ENCODE measurements at places on chromosomes 1 and 21.

DNA sequence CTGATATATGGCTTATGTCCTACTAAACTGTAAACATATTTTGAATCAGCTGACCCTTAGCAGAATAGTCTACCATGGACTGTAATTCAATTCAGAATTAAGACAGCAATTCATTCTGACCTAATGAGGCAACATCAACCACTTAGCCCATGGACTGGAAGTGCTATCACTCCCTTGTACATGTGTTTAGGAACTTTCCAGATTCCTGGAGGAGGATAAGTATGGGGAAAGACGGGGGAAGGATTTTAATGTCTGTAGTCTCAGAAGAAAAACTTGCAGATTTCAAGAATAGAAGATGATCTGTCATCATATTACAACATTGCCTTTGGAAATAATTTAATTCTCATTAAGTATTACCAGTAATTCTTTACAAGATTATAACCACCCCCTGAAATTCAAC lies 56.3 kb downstream of the PTGFR start:
- no peak for DNase-seq

GRCh38 chr1:147902253-147902845 lies at the start of gene GJA8:
TSS of gene GJA8 (plus strand) at chr1:147902795. CDS start at chr1:147907956, 5,161 bp downstream.
- no peak for DNase-seq

DNA sequence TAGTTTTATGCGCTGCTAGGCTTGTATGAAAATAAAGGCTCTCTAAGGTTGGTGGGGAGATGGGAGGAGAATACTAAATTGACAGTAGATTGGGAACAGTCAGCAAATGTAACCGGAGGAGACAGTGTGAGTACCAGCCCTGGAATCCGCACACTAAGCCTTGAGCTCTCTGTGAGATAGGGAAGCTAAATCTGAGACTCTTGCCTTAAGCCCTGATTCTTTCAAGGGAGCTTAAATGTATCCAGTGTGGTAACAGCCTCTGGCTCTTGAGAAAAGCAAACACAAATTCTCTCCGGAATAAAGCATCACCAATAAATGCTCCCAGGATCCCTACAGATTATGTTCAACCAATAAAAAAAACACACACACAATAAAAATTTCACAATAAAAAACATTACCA lies 33.0 kb upstream of the PDPN start:
- no peak for DNase-seq

DNA sequence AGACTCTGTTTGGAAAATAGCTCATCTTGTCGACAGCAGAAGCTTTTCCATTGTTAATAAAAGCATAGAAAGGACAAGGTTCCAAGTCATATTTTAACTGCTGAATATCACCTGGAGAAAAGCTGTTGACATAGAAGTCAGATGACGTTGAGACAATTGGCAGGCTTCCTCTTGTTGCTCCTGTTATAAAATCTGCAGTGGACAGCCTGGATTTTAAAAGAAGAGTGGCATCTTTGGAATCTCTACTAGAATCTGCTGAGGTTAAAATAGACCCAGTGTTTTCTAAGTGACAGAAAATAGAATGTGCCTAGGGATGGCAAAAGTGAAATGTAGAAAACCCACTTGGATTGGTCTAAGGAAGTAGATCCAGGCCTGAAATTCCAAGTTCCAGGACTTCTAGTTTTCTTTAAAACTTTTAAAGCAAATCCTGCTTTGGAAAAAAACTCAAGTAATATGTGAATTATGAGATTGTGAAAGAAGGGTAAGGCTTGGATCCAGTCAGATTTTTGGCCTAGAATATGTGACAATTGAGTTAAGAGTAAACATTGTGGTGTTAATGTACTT lies 53.6 kb upstream of the NEXN start:
- no peak for DNase-seq

GRCh38 chr1:3194760-3195479 lies 125.9 kb downstream of the PRDM16 start:
- DNase-seq = no peak

DNA sequence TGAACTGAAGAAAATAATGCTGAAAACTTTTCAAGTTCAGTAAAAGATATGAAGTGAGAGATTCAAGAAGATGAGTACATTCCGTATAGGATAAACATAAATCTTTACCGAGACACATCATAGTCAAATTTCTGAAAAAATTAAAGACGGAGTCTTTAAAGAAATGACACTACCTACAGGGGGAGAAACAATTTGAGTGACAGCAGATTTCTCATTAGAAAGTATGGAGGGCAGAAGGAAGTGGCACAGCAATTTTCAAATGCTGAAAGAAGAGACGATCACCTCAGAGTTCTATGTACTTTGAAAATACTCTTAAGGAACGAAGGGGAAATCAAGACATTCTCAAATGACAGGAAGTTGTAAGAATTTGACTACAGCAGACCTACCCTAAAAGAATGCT lies 271.2 kb downstream of the ZP4 start:
- no peak for DNase-seq

- DNase-seq = no peak
Measured at GRCh38 chr1:12636098-12636950, 7.6 kb upstream of the AADACL4 start.

DNA sequence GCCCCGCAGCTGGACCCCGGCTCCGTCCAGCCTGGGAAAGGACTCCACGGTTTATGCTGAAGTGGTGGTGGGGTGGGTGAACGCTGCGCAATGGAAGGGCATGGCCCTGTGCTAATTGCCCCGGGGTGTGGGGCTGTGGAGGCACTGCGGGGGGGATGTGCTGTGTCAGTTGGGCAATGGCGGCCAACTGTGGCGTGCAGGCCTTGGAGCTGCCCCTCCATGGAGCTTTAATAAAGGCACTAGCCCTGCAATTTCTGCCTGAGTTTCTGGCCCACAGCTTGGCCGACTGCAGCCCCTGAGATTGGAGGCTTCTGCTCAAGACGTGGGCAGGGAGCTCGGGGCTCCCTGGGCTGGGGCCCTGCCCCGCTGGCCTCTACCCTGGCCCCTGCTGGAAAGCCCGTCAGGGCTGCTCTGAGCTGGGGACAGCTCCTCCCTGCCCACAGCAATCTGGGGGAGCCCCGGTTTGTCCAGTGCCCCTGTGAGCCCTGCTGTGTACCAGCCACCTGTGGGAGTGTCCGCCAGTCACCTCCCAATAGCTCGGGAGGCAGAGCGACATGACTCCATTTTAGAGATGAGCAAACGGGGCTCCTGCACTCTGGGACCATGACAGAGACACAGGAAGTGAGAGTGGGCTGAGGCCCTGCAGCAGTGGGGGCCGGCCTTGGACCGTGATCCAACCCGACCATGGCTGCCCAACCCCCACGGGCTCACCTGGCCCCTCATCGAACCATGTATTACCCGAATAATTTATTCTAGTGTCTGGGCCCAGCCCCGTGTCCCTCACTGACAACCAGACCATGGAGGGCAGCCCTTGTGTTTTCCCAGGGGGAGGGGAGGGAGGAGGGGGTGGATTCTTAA lies 8.7 kb upstream of the TNFRSF14 start:
- DNase-seq = peak; percentile 34

DNA sequence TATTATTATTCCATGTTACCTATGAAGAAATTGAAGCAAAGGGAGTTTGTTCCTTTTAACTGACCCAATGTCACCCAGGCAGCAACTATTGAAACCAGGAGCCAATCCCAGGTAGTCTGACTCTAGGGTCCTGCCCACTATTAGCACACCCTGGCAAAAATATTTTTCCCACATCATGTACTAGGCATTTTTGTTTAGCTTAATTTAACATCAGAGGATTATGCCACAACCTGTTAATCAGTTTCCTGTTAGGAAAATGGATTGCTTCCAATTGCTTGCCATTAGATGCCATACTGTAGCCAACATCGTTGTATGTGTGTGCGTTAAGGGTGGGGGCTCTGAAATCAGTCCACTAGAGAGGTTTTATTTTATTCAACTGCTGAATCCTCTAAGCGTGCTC lies 281.1 kb downstream of the DNM3 start:
- DNase-seq = no peak

DNA sequence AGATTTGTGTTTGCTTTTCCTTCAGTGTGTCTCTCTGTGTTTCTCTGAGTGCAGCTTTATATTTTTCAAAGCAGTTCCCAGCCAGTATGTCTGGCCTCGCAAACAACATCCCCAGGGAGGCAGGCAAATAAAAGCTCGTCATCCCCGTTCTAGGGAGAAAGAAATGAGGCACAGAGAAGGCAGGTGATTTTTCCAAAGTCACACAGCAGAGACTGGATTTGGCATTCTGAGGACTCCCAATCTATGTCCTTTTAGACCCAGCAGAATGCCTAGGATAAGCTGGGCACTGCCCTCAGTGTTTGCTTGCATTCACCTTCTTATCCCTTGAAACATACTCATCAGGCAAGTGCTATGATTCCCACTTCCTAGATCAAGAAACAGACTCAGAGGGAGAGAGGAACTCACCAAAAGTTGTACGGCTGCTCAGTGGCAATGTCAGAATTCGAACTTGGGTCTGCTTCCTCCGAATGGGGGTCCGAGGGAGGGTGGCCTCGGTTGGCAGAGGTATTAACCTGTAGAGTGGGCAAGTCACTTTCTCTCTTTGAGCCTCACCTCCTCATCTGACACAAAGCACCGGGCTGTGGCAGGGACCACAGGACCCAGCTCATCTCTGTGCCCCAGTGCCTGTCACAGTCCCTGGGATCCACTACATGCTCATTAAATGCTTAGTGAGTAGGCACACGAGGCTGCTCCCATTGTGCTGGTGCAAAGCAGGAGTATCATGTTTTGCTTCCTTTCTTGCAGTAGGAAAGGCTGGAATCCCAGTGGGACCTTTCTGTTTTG lies 4.2 kb downstream of the RAP1GAP start:
- no peak for DNase-seq

DNA sequence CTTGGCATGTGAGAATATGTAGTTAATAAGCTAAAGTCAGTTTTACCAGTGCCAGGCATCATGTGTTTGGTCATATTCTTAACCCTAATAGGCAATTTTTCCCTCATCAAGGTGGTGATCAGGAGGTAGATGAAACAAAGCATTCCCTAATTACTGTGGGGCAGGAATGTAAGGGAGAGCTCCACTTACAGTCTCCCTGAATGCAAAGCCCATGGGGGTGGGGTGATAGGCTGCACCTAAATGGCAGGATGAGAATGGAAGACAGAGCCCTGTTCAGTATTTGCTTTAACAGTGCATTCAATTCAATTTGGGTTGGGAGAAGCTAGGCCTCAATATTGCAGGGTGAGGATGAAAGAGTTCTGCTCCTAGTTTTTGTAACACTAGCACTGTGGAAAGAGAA lies 23.4 kb downstream of the ZNF678 start:
- no peak for DNase-seq

- DNase-seq = no peak
Measured at GRCh38 chr1:186054003-186054402, 319.8 kb downstream of the HMCN1 start.

DNA sequence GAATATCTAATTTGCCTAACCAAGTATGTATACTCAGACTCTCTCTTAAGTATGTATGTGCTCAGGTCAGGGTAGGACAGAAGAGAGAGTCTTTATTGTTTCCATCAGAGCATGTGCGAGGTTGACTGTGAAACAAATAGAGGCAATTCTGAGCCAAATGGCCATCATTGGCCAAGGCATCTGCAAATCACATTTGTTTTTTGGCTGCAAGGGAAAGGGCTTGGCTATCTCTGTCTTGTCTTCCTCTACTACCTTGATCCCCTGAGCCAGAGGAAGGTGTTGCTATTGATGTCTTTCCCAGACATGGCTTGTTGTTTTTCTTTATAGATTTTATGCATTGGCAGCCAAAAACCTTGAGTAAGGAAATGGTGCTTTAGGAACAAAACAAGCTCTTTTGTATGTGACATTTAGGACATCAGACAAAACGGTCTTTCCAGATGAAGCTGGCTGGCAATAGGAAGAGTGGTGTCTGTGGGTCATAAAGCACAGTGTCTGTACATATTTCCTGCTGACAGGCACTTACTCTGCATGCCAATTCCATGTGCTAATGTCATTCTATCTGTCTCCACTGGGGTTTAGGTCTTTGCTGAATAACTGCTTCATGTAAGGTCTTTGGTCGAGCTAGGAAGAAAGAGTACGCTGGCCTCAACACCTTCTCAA lies 163.3 kb downstream of the BRINP2 start:
- no peak for DNase-seq

GRCh38 chr1:179016706-179017382 lies 8.8 kb upstream of the FAM20B start:
- DNase-seq = no peak

DNA sequence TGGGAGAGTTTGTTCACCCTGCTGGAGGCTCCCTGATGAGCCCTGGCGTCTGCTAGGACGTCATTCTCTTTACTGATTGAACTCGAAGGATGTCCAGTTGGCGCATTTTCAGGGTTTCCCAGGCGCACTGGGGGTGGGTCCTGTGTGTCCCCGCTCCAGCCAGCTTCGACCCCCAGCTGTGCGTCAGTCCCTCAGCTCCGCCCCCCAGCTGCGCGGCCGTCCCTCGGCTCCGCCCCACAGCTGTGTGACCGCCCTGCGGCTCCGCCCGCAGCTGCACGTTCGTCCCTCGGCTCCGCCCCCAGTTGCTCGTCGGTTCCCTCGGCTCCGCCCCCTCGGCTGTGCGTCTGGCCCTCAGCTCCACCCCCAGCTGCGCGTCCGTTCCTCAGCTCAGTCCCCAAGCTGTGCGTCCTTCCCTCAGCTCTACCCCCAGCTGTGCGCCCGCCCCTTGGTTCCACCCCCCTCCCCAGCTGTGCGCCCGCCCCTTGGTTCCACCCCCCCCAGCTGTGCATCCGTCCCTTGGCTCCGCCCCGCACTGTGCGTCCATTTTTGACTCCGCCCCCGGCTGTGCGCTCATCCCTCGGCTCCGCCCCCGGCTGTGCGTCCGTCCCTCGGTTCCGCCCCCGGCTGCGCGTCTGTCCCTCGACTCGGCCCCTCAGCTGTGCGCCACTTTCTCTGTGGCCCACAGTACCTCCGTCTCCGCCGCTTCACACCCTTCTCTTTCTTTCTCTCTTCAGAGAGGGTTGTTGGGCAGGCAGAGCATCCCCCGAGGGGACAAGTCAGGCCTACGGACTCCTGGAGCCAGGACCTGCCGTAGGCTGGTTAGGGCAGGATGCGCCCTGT lies 61.3 kb downstream of the FAAP20 start:
- peak; percentile 95 for DNase-seq

DNA sequence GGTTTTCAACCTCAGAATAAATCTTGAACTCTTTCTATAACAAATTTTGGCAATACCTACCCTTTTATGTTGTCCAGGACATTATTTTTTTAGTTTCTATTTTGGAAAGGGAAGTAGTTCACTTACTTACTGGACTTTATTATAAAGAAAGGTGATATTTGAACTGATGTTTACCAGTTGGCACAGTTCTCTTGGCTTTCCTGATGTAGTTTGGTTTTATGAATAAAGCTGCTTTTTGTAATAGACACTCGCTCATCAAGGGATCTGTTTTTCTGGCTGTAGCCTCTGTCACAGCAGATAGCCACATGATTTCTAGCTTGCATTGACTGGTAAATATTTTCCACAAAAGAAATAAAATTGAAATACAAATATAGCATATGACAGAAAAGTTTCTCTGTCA lies 40.9 kb upstream of the METTL18 start:
- no peak for DNase-seq
